Parietal lobe (tissue), 2 donors: ENCODE measurements at places on chromosomes 3 and 15. TPM values are rescaled to one million over a fixed set of nuclear protein-coding genes. Genes with fewer than 3 reads are reported as not detected.

TAMM41 gene
- 26.6 TPM for total RNA-seq

ACVR2B gene
- total RNA-seq, result 61.0 TPM

ECE2 gene
- total RNA-seq, result 6.9 TPM

SAMD7 gene
- not detected for total RNA-seq
